CD4-positive, alpha-beta T cell treated with Interleukin-6 at 100 ng/mL for 8 hours (primary cell): ENCODE measurements at places on chromosomes 4 and X.

DNA sequence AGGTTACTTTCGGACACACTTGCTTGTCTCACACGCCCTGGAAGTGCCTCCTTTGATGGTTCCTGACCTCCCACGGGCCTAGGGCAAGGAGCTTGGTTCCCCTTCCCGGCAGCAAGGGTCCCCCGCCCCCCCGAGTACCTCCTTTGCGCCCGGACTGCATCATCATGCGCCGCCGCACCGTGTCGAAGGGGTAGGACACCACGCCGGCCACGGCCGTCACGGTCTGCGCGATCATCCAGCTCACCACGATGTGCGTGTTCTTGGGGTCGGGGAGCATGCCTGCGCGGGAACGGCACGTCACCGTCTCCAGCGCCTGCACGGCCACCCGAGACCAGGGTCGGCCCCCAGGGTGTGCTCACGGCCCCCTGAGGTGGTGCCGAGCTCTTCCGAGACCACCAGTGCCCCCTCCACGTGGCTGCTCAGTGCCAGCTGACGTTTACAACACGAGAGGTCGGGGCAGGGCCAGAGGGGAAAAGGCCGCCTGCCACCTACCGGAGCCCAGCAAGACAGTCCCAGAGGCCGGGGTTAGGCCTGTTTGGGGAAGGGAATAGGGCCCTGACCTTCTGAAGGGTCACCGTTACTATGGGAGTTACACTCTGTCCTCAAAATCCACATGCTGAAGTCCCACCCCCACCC is 4.7 kb downstream of the SLC25A6 start:
- DNase-seq, result no peak

DNA sequence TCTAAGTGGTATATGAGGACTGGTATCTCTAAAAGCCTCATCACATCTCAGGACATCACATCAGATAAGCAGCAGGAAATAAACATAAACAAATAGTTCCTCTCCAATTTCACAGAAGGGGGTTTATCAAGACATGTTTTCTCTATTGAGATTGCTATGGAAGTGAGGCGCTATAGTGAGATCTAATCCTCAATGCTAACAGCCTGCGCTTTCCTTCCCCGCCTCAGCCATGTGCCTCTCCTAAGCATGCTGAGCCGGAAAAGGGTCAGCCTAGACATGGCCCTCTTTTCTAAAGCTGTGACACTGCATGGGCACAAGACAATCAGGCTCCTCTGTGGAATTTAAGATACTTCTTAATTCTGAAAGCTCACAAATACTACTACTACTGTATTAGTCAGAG is 286.1 kb downstream of the INPP4B start:
- no peak for DNase-seq

GRCh38 chr4:118752551-118752950 is 67.4 kb downstream of the METTL14 start:
- DNase-seq, result no peak

DNA sequence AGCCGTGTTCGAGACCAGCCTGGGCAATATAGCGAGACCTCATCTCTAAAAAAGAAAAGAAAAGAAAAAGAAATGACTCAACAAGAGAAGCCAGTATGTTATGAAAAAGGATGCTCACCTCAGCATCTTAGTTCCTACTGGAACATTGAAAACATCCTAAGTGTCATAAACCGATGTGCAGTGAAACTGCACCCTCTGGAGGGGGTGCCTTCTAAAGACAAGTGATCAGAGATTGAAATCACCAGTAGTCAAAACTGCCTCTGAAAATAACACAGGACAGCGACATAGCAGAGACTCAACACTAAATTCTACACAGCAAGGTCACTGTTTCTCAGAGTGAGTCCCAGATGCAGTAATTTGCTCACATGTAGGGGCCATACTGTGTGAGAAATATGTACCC is 28.0 kb upstream of the ATP6AP2 start:
- no peak for DNase-seq

DNA sequence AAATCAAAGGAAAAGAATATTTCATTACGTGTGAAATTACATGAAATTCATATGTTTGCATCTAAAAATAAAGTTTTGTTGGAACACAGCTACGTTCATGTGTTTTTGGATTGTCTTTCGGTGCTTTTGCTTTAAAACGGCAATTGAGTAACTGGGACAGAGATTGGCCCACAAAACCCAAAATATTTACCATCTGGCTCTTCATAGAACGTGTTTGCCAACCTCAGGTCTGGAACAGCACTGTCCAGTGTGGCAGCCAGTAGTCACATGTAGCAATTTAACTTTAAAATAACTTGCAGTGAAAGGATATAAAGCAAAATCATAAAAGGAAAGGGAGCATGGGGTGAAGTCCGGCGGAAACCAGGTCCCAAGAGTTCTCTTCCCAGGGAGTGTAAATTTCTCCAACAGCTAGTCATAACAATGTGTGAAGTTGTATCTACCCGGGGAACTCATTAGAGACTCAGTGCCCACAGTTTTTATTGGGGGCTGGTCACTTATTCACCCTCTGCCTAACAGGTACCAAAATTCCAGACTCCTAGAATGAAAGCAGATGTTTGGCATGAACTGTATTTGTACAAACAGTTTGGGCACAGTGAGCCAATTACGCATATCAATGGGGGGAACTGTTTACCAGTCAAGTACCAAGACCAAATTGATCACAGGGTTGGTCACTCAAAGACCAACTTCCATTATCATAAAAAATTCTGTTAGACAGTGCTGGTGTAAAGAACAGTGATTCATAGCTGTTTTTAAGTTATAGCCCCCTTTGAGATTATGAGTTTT is 10.3 kb downstream of the OCIAD1 start:
- DNase-seq, result no peak

- DNase-seq, result no peak
These were observed 176.9 kb upstream of the SCML1 start for GRCh38 chrX:17560385-17560784.

GRCh38 chr4:144174401-144175067 is 34.0 kb upstream of the GYPA start:
- peak; percentile 30 for DNase-seq

DNA sequence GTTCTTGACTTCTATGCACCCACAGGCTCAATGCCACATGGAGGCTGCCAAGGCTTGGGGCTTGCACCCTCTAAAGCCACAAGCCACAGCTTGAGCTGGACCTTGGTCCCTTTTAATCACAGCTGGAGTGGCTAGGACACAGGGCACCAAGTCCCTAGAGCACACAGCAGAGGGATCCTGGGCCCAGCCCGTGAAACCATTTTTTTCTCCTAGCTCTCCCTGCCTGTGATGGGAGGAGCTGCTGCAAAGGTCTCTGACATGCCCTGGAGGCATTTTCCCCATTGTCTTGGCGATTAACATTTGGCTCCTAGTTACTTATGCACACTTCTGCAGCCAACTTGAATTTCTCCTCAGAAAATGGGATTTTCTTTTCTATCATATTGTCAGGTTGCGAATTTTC is 410.9 kb downstream of the GRID2 start:
- DNase-seq, result no peak

- no peak for DNase-seq
These were observed 53.5 kb upstream of the KLF3 start for GRCh38 chr4:38610521-38610920.
